ENCODE measurements at places on chromosomes 2 and 18.

DNA sequence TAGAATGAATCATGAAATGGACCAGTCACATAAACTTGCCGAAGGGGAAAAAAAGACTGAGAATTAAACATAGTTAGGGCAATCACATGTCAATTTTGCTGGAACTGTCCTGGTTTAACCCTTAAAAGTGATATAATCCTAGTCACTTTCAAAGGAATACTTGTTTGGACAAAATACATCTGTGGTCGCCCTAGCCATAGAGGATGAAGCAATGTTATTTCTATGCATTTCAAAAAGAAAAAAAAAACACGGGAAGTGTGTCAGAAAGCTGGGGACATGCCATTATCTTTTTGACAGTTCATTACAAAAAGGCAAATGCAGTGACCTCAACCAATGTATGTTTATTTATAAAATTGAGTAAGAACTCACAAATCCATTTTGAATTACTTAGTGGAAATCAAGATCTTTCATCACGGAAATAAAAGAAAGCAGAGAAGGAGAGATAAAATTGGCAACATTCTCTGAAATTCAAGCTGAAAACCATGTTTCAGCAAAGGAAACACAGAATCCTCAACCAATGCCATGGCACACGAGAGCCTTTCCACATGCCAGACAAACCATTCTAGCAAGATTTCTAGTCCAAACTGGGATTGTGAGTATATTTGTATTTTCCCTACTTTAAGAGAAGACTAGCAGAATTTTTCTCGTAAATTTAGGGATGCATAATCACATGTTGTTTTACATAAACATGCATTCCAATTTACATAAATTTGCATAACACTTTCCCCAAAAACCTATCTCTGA is 854.3 kb upstream of the ACVR2A start:
- no peak for DNase-seq

- DNase-seq, result no peak
These were observed 179.3 kb downstream of the TMEM18 start for GRCh38 chr2:497770-498492.

DNA sequence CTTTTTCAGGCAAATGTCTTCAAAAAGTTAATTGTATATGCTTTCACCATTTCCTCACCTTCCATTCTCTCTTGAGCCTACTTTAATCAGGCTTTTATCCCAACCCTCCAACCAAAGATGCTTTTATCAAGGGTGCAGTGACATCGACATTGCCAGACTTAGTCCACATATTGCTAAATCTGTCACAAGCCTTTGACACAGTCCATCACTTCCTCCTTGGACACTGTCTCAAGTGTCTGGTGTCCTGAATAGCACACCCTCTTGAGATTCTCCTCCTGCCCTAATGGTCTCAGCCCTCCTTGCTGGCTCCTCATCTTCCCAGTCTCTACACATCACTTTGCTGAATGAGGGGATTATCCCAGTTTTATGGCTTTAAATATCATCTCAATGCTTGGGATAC is 147.5 kb upstream of the SLC39A10 start:
- no peak for DNase-seq

DNA sequence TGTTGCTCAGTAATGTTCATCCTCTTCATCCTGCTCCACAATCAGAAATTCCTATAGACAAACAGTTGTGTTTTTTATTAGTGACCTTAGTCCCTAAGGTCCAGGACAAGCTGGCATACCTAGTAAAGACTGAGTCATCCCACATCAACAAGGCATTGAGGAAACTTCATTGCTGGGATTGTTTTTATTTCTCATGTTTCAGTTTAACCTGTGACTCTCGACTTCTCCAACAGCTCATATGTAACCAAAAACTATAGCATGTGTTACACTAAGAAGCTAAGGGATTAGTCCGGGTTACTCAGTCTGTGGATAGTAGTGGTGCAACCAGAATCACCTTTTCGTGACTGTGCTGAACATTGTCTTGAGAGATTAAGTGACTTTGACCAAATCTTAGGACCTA is 292.1 kb downstream of the RDH14 start:
- DNase-seq, result no peak

Measured in left renal pelvis (tissue), 4 donors.